ENCODE measurements at places on chromosomes 3 and 15.
A peak's percentile ranks its signal among the peaks of the same experiment; 100 is the strongest.

GRCh38 chr15:71802770-71803169 lies 7.6 kb upstream of the NR2E3 start:
- DNase-seq, result no peak

- DNase-seq, result peak; percentile 12
Measured at GRCh38 chr3:71753701-71754609, at the start of gene GPR27. GPR27 (plus strand) TSS chr3:71753855; CDS start chr3:71754050, 195 bp downstream.

- DNase-seq, result no peak
Measured at GRCh38 chr15:52464478-52464877, 64.2 kb downstream of the MYO5A start.

DNA sequence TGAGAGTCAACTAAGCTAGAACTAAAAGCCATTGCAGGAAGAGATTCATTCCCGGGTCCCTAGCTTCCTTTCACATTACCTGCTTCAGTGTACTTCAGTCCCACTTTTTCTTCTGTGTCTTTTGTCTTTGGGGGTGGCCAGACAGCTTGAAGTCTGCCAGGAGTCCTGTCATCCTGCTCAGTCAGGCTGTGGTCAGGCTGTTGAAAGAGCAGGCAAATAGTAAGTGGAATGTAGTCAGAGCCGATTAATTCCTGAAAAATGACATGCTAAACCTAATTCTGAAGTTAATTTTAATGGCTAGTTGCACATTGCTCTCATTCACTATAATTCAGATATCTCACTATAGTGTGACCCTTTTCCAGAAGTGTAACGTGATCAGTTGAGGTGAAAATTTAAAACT lies 129.6 kb downstream of the FMN1 start:
- peak; percentile 87 for DNase-seq

DNA sequence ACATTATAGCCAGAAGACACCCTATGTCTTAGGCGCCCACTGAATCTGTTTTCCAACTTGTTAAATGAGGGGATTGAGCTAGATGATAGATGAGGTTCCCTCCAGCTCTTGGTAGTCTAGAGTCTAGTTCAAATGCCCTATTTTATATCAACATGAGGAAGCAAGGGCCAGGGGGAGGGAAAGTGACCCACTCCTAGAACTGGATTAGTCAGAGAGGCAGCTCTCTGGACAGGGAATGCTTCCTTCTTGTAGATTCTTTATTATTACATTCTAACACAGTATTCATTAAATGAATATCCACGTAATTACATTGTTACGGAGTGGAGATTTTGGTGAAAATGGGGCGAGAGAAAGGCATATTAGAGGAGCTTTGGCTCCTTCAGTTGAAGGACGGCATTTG lies 89.5 kb downstream of the RAD18 start:
- DNase-seq, result no peak

DNA sequence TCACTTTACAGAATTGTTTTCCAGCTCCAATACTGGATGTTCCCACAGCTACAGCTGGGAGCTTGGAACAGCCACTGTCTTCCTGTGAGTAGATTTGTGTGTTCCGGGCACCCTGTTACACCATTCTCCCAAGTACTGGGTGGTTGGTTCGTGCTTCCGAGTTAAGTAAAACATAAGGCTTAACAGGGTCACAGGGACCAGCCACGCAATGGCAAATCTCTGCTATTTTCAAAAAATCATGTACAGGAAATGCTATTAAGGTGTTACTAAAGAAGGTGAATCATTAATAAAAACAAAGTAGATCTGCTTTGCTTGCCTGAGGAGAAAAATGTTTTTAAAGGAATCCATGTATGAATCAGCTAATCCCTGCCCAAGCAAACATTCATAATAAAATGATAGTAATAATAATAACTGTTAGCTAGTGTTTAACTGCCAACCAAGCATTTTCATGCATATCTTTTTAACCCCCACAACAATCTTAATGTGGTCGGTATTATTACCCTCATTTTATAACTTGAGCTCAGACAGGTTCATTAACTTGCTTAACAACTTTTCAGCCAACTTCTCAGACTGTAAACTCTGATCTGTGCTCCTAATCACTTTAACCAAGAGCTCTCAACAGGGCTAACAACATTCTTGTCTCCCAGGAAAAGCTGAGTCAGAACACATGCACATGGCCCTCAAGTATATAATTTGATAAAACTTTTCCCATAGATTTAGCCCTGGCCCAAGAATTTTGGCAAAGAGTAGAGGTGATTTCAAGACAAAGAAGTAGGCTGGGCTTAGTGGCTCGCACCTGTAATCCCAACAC lies 2.7 kb upstream of the C2CD4A start:
- no peak for DNase-seq

Data from fibroblast of upper back skin (primary cell).